ENCODE measurements at places on chromosomes 3 and 15.

GRCh38 chr15:38905632-38906031 lies 341.0 kb upstream of the RASGRP1 start:
- no peak for DNase-seq
- no peaks in the 10 kb centered on the region for H3K4me1 ChIP-seq
- peaks cover 5% of the 10 kb centered on the region for H3K36me3 ChIP-seq
- H3K27me3 ChIP-seq = peaks cover 34% of the 10 kb centered on the region
- H3K4me3 ChIP-seq = no peak overlapping the region
- no peak overlapping the region for H3K27ac ChIP-seq

- DNase-seq = no peak
- no peak overlapping the region for H3K4me3 ChIP-seq
- H3K27me3 ChIP-seq = peaks cover 22% of the 10 kb centered on the region
- H3K36me3 ChIP-seq = no peaks in the 10 kb centered on the region
- no peaks in the 10 kb centered on the region for H3K4me1 ChIP-seq
Observed at GRCh38 chr3:131690800-131691199, 188.0 kb upstream of the MRPL3 start.

DNA sequence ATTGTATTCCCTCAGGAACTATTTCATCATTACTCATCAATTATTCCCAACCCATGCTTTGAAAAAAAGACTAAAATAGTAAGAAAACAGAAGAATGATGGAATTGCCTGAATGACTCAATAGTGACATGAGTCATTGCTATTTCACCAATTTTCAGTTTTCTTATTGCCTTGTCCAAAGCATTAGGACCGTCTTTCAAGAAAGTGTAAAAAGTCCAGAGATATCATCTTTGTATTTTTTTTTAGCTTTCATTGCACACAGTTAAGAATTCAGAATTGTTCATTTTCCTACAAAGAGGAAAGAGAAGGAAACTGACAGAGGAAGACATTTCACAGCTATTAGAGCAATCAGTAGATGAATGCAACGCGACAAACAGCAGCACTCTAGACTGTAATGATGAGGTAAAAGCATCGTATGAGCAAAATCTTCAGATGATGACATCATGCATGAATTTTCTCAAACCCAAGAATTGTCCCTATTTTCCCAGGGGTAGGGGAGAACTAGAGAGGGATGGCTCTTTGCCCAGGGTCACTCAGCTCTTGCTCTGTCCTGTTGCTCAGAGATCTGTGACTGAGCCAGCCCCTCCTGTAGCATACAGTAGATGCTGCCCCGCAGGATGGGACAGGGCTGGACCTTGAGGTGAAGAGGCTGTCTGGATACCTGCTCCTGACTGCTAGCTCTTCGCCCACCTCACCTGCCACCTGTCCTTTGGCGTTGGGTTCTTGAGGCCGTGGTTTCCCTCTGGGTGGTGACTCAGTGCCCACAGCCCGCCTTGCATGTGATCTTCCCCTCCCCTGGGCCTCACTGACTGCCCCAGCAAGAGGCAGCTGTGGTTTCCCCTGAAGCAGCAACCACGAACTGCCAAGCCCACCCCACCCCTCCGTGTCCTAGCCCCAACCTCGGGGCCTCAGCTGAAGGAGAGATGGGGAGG lies 84.8 kb downstream of the PPCDC start:
- H3K4me1 ChIP-seq = peaks cover 58% of the 10 kb centered on the region
- no peak overlapping the region for H3K4me3 ChIP-seq
- H3K27me3 ChIP-seq = peaks cover 18% of the 10 kb centered on the region
- peak; percentile 92 for DNase-seq
- peak overlapping the region; percentile 79 for H3K27ac ChIP-seq
- H3K36me3 ChIP-seq = peaks cover 16% of the 10 kb centered on the region

- H3K27me3 ChIP-seq = no peaks in the 10 kb centered on the region
- H3K36me3 ChIP-seq = peaks cover 66% of the 10 kb centered on the region
- H3K4me1 ChIP-seq = peaks cover 94% of the 10 kb centered on the region
- H3K27ac ChIP-seq = peak overlapping the region; percentile 93
- peak overlapping the region; percentile 66 for H3K4me3 ChIP-seq
- DNase-seq = peak; percentile 85
Observed at GRCh38 chr15:67082007-67082536, 16.7 kb downstream of the SMAD3 start.

DNA sequence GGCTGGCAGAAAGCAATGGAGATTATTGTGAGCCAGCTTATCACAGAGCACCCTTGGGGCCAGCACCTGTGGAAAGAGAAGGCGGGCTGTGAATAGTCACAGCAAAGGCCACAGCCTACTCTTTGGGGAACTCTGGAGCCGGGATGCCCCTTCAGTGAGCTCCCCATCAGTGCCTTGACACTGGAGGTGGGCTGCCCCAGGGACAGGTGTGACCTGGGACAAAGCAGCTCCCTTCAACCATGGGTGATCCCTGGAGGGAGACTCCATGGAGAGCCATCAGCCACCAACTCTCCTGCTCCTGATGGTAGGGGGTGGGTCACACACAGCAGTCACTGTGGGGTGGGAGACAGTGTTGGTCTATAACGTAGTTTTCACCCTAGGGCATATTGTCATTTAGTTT lies 5.8 kb downstream of the TTC21A start:
- H3K27me3 ChIP-seq = peaks cover 7% of the 10 kb centered on the region
- H3K4me3 ChIP-seq = no peak overlapping the region
- no peak overlapping the region for H3K27ac ChIP-seq
- peaks cover 13% of the 10 kb centered on the region for H3K4me1 ChIP-seq

DNA sequence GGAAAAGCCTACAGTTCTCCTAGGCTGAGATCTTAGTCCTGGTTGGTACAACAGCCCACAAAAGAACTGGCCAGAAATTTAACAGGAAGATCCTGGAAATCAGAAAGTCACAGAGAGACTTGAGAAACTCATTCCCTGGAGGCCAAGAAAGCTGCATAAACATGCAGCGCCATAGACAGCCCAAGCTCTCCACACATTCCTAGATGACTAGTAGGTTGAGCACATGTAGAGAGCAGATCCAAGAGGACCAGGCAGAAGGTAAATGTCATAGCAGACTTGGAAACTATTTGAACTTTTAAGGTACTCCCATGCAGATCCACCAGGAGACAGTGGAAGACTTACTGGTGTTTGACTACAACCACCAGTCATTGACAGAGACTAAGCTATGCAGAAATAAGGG lies 18.4 kb downstream of the KBTBD12 start:
- H3K4me1 ChIP-seq = no peaks in the 10 kb centered on the region
- H3K27ac ChIP-seq = no peak overlapping the region
- DNase-seq = no peak
- peaks cover 60% of the 10 kb centered on the region for H3K27me3 ChIP-seq
- no peak overlapping the region for H3K4me3 ChIP-seq

GRCh38 chr3:59580996-59581395 lies 531.2 kb upstream of the CFAP20DC start:
- peaks cover 2% of the 10 kb centered on the region for H3K4me1 ChIP-seq
- H3K27me3 ChIP-seq = peaks cover 2% of the 10 kb centered on the region
- no peak for DNase-seq
- no peaks in the 10 kb centered on the region for H3K36me3 ChIP-seq
- no peak overlapping the region for H3K27ac ChIP-seq
- no peak overlapping the region for H3K4me3 ChIP-seq

- H3K27ac ChIP-seq = no peak overlapping the region
- H3K36me3 ChIP-seq = no peaks in the 10 kb centered on the region
- peaks cover 34% of the 10 kb centered on the region for H3K27me3 ChIP-seq
- no peaks in the 10 kb centered on the region for H3K4me1 ChIP-seq
- no peak overlapping the region for H3K4me3 ChIP-seq
Observed at GRCh38 chr15:39154776-39155175, 426.1 kb upstream of the THBS1 start.

- no peaks in the 10 kb centered on the region for H3K36me3 ChIP-seq
- no peaks in the 10 kb centered on the region for H3K27me3 ChIP-seq
- DNase-seq = no peak
Observed at GRCh38 chr3:55893045-55893664, 406.0 kb upstream of the WNT5A start.

GRCh38 chr15:79314186-79314585 lies 3.3 kb downstream of the TMED3 start:
- H3K27me3 ChIP-seq = peaks cover 14% of the 10 kb centered on the region
- H3K4me1 ChIP-seq = peaks cover 36% of the 10 kb centered on the region
- no peak overlapping the region for H3K4me3 ChIP-seq
- H3K27ac ChIP-seq = no peak overlapping the region

GRCh38 chr3:126679831-126680666 lies 24.0 kb upstream of the CHCHD6 start:
- H3K27me3 ChIP-seq = peaks cover 27% of the 10 kb centered on the region
- no peak overlapping the region for H3K27ac ChIP-seq
- no peak overlapping the region for H3K4me3 ChIP-seq
- H3K36me3 ChIP-seq = no peaks in the 10 kb centered on the region
- peak; percentile 22 for DNase-seq

DNA sequence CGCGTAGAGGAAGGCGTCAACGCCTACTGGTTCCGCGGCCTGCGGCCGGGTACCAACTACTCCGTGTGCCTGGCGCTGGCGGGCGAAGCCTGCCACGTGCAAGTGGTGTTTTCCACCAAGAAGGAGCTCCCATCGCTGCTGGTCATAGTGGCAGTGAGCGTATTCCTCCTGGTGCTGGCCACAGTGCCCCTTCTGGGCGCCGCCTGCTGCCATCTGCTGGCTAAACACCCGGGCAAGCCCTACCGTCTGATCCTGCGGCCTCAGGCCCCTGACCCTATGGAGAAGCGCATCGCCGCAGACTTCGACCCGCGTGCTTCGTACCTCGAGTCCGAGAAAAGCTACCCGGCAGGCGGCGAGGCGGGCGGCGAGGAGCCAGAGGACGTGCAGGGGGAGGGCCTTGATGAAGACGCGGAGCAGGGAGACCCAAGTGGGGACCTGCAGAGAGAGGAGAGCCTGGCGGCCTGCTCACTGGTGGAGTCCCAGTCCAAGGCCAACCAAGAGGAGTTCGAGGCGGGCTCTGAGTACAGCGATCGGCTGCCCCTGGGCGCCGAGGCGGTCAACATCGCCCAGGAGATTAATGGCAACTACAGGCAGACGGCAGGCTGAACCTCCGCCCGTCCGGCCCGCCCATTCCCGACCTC lies 4.1 kb downstream of the ISLR2 start:
- H3K4me1 ChIP-seq = peaks cover 23% of the 10 kb centered on the region
- no peak overlapping the region for H3K4me3 ChIP-seq
- H3K36me3 ChIP-seq = no peaks in the 10 kb centered on the region
- peak overlapping the region; percentile 30 for H3K27ac ChIP-seq

DNA sequence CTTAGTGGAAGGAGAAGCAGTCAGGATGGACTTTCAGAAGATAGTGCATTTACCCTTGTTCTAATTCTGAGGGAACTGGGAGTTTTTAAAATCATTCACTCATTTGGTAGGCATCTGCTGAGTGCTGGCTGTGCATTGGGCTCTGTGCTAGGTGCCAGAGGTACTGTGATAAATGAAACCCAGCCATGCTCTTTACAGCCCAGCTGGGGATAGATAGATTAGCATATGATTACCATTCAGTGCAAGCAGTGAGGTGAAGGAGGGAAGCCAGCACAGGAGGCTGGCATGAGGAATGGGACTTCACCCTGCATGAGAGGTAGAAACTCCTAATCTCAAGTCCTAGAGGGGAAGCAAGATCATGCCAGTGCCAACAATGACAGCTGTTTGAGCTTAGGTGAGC lies 361.9 kb upstream of the TRIM42 start:
- H3K4me1 ChIP-seq = no peaks in the 10 kb centered on the region
- H3K27me3 ChIP-seq = no peaks in the 10 kb centered on the region
- DNase-seq = no peak
- H3K4me3 ChIP-seq = no peak overlapping the region
- no peaks in the 10 kb centered on the region for H3K36me3 ChIP-seq

DNA sequence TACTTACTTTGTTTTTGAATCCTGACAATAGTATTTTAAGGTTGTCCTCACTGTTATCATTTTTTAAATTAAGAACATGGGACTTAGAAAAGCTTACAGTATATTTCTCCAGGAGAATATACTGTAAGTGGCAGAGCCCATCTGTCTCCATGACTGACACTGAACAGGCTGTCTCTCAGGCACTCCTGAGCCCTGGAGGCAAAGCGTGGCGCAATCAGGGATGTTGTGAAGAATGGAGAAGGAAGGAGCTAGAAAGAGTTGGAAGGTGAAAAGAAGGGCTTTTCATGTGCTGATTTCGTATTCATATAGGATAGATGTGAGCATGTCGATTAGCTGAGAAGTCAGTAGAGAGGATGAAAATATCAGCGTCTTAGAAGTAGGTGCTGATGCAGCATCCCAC lies 41.5 kb downstream of the FGF12 start:
- H3K36me3 ChIP-seq = no peaks in the 10 kb centered on the region
- no peak overlapping the region for H3K27ac ChIP-seq
- H3K27me3 ChIP-seq = no peaks in the 10 kb centered on the region
- H3K4me3 ChIP-seq = no peak overlapping the region

DNA sequence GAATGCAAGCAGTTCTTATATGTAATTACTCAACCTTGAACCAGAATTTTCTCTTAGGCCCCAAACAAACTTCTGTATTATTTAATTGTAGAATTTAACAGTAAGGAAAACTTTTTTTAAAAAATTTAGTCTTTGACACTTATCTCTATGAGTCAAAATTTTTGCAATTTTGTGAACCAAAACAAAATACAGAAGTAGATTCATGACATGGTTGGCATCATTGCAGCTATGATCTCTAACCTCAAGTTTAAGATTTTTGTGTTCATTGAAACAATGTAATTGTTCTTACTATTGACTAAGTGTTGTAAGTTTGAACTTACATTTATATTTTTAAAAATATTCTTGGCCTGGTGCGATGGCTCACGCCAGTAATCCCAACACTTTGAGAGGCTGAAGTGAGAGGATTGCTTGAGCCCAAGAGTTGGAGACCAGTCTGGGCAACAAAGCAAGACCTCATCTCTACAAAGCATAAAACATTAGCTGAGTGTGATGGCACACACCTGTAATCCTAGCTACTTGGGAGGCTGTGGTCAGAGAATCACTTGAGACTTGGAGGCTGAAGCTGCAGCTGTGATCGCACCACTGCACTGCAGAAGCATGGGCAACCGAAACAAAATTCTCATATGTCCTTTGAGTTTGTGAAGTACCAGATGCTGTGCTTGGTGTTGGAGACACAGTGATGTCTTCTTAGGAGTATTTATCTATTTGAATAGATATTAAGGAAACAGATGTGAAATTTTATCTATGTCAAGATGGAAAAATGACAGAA lies 39.7 kb downstream of the STT3B start:
- no peak overlapping the region for H3K4me3 ChIP-seq
- peaks cover 38% of the 10 kb centered on the region for H3K4me1 ChIP-seq
- peaks cover 18% of the 10 kb centered on the region for H3K36me3 ChIP-seq
- no peak overlapping the region for H3K27ac ChIP-seq
- H3K27me3 ChIP-seq = no peaks in the 10 kb centered on the region
- no peak for DNase-seq

DNA sequence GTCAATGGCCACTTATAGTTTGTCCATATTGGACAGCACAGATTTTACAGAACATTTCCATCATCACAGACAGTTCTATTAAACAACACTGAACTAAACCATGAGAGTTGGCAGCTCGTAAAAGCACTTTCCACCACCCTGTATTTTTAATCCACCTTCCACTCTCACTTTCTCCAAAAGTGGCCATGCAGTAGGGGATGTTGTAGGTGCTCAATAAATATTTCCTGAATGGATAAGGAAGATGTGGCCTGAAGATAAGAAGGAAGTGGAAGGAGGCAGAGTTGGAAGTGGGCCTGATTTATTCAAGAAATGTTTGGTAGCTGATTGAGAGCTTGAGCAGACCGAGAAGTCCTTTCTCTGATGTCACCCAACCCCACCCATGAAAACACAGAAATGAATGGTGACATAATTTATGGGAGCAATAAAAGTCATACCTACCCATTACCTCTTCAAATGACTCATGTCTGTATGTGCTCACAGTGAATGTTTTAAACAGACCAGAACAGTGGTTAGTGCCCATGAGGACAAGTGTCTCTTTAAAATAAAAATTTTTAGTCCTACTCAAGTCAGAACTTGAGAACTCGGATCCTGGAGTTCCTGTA lies 39.6 kb upstream of the CTNNB1 start:
- H3K4me3 ChIP-seq = no peak overlapping the region
- H3K36me3 ChIP-seq = no peaks in the 10 kb centered on the region
- peaks cover 9% of the 10 kb centered on the region for H3K4me1 ChIP-seq
- no peak overlapping the region for H3K27ac ChIP-seq

All from activated CD8-positive, alpha-beta memory T cell treated with anti-CD3 and anti-CD28 coated beads, Interleukin-2, amount 10 ng/mL, durations not matched to agents 7 days and 5 days (primary cell).